ENCODE measurements at places on chromosomes 4 and X.

DNA sequence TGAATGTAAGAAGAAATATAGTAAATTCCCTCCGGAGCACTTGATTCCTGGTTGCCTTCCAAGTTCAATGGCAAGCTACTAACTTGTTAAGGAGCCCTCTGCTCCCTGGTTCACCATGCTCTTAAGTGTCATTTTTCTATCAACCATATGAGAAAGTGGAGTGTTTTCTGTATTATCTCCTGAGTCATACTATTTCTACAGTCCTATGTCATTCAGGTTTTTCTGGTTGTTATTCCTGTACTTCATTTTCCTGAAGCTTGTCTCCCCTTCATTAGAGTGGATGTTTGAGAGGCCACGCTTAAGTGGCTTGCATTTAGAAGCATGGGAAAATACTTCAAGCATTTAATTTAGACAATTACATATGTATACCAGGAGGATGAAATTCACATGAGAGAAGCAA lies 14.7 kb upstream of the EPGN start:
- DNase-seq = no peak

DNA sequence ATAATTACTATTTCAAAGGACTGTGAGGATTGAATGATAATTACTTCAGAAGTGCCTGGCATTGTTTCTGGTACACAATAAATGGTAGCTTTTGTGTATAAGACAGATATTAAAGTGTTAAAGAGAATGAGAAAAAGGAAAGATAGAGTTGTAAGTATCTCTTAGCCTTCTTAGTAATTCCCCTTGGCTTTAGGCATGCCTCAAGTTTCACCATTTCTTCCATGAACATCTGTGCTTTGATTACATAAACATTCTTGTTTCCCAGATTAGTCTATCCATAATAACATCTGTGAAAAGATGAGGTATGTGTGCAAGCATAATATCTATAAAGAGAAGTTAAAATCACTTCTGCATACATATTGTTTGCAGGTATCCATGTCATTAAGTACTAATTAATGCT lies 230.9 kb upstream of the TEX13A start:
- no peak for DNase-seq

DNA sequence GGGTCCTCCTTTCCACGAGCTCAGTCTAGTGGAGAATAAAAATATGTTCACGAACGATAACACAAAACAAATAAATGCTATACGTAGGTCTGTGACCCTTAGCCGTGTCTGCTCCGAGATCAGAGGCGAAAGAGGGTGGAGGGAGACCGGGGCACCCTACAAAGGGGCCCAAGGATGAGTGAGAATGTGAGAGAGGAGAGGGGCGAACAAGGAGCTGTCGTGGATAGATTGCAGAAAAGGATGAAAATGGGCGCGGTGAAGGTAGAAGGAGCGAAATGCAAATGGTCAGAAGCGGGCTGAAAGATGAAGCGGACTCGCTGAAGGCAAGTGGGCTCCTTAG lies 6.2 kb upstream of the ZBTB33 start:
- no peak for DNase-seq

DNA sequence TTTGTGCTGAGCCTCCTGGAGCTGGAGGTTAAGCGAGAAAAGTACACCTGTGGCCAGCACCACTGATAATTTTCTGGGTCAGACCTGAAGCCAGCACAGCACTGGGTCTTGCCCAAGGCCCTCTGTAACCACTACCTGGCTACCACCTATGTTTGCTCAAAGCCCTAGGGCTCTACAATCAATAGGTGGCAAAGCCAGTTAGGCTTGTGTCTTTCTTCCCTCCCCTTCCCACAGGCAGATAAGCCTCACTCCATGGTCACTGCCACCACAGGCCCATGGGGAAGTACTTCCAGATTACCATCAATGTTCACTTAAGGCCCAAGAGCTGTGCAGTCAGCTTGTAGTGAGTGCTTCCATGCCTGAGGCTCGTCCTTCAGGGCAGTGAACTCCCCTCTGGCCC lies 35.2 kb upstream of the ARMCX4 start:
- DNase-seq = no peak

DNA sequence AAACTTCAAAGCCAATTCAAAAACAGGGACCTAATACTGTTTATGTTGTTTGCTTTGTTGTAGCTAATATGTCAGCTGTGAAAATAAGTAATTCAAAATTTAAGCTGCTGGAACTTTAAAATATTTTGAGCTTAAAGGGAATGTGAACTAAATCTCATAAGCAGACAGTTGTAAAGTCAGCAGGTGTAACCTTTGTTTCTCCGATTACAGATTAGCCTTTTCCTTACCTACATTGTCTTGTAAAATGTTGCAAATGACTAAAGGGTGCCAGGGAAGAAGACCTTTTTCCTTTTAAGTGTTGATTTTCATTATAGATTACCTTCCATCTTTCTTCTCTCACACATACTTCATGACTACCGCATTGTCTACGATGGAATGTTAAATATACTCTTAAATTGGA lies 405.1 kb downstream of the KCNIP4 start:
- DNase-seq = no peak

- DNase-seq = no peak
Observed at GRCh38 chr4:156779042-156779441, 192.6 kb downstream of the PDGFC start.

DNA sequence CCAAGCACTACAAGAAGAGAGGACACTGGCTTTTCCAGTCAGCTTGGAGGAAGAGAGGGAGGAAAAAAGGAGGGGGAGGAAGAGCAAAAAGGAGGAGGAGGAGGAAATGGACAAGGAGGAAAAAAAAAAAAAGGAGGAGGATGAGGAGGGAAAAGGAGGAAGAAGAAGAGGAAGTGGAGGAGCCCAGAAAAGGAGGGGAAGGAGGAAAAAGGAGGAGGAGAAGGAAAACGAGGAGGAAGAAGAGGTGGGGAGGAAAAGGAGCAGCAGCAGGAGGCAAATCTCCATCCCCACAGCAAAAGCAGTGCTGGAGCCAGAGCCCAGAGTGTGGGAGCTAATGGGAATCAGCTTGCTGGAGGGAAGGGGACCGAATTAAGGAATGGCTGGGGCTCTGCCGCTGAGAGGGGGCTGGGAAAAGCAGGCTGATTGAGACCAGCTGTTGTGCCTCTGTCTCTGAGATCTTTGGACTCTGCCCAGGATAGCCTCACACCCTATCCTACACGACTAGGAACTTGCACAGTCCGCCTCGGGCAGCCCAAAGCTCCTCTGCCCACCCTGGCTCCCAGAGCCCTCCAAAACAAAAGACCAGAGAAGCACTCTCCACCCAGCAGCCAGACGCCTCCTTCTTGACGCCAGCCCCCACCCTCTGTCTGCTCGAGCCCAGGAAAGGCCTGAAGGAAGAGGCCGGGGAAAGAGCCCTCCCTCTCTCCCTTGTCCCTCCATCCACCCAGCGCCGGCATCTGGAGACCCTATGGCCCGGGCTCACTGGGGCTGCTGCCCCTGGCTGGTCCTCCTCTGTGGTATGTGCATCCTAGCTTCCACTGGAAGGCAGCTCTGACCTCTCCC lies at the start of gene XPNPEP2:
XPNPEP2 (plus strand) TSS at position 514 of the 843 bp plus-strand sequence; CDS start at position 749, 235 bp downstream.
- DNase-seq = no peak

GRCh38 chrX:75096331-75096730 lies 59.8 kb downstream of the ABCB7 start:
- DNase-seq = no peak

DNA sequence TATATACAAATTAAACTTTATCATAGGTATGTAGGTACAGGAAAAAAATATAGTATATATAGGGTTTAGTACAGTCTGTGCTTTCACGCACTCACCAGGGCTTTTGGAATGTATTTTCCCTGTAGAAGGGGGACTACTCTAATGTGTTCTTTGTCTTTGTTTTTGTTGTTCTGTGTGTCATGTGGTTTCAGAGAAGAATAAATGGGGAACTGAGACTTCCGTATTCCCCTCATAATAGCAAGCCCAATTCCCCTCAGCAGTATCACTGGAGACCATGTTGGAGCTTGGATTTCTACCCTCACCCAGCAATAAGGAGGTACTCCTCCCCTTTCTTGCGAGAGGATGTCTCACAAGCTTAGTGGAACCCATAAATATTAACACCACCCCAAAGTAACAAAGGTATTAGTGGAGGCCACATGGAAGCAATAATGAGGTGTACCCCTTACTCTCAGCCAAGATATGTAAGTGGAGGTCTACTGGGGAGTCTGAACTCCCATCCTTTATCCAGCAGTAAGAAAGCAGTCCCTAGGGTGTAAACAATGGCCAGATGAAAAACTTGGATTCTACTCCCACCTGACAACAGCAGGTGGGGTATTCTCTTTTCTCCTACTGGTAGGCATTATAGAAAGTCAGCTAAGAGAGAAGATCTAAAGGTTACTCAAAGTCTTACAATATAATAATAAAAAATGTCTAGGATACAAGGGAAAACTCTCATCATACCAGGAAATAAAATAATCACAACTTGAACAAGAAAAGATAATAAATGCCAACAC lies 805.4 kb upstream of the GALNTL6 start:
- DNase-seq = no peak

DNA sequence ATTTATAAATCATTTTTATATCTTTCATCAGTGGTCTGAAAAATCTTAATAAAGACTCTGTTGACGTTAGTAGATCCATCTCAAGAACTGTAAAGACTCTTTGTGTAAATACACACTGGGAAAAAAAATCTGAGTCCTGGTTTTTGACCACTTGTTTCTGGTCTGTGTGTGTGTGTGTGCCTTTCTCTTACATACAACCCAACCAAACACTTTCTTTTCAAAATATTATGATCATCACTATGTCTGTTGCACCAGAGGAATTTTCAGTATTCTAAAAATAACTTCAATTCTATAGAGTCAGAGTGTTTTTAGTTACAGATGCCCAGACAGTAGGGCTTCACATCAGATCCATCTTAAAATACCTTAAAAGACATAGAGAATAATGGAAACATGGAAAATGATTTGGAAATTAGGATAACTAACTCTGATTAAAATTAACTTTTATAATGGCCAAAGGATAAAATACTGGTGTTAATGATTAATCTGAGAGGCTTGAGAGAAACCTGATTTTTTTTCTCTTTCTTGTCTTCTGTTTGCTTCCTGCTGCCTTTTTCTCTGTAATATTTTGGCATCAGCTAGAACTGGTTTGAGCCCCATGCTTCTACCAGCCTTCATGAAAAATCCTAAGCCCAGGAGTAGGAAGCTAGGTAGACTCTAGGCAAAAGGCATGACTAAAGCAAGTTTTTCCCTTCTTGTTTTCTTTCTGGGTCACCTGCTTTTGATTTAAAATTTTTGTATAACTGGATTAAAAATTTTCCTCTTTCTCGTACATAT lies 99.7 kb downstream of the ATXN3L start:
- DNase-seq = no peak

GRCh38 chrX:54530357-54530900 lies 410 bp downstream of the GNL3L start:
- no peak for DNase-seq

DNA sequence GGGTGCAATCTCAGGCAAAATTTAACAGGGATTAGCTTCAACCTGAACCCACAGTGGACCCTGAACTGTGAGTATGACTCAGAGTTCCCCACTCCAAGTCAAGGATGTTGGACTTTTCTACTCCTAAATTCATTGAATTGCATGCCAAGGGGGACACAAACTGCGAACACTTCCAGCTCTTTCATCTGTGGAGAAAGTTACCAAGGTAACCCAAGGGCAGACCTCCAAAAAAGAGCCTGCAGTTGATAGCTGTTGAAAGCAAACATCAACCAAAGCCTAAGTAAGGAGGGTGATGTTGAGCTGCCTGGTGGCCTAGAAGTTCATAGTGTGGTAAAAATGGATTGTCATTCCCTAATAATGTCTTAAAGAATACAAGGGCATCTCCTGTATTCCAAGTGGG lies 1242.9 kb downstream of the C4orf33 start:
- DNase-seq = no peak

GRCh38 chr4:25656031-25656430 lies 380 bp downstream of the SLC34A2 start:
- no peak for DNase-seq

DNA sequence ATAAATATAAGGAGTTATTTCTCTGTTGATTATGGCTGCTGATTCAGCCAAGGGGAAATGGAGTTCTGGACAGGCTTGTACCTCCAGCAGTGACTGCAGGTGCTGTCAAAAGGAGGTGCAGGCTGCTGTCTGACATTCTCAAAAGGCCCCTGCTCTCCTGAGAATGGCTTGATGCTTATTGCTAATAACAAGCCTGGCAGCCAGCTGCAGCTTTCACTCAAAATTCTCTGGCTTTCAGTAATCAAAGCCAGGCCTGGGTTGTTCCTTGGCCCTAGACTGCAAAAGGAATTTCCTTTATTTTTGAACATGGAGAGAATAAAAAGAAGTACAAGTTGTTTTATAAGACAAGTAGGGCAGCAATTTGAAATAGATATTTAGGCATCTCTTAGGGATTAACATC lies 575.9 kb downstream of the MID1IP1 start:
- no peak for DNase-seq

All from cortex of kidney (tissue), 1 donor.